ENCODE measurements at places on chromosomes 3 and 15.

DNA sequence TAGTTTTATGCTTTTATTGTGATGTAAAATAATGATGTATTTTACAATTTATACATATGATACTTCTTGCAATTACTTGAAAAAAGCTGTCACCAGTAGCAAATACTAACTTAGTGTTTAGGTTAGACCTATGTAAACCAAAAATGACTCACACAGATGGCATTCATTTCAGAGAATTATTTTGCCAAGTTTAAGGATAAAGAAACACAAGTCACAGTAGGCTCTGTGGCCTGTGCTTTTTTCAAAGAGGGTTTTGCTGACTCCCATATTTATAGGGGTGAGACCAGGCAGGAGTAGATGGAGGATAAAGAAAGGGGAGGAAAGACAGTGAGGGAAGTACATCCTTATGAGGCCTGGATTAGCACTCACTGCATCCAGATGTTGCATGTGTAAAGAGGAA is 356.6 kb upstream of the NPAP1 start:
- DNase-seq, result no peak

DNA sequence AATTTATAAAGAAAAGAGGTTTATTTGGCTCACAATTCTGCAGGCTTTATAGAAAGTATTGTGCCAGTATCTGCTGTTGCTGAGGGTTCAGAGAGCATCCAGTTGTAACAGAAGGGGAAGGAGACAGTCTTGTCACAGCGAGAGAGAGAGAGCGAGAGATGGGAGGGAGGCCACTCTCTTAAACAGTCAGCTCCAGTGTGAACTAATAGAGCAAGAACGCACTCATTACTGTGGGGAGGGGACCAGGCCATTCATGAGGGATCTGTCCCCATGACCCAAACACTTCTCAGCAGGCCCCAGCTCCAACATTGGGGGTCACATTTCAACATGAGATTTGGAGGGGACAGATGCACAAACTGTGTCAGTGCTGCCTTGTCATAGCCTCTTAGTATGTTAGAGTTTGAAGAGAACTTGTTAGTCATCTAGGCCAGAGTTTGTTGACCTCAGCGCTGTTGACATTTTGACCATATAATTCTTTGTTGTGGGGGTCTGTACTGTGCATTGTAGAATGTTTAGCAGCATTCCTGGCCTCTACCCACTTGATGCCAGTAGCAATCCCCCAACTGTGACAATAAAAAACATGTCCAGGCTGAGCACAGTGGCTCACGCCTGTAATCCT is 15.3 kb downstream of the STARD9 start:
- DNase-seq, result no peak

DNA sequence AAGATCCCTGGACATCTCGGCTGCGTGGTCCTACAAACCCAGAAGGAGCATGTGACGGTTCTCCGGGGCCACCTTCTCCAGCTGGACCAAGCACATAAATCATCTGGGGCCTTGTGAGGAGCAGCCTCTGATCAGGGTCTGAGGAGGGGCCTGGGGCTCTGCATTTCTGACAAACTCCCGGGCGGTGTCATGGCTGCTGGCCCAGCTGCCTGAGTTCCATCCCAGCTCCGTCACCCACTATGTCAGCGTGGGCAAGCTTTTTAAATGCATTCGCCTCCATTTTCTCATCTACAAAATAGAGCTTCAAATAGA is 126.3 kb upstream of the MEF2A start:
- no peak for DNase-seq

DNA sequence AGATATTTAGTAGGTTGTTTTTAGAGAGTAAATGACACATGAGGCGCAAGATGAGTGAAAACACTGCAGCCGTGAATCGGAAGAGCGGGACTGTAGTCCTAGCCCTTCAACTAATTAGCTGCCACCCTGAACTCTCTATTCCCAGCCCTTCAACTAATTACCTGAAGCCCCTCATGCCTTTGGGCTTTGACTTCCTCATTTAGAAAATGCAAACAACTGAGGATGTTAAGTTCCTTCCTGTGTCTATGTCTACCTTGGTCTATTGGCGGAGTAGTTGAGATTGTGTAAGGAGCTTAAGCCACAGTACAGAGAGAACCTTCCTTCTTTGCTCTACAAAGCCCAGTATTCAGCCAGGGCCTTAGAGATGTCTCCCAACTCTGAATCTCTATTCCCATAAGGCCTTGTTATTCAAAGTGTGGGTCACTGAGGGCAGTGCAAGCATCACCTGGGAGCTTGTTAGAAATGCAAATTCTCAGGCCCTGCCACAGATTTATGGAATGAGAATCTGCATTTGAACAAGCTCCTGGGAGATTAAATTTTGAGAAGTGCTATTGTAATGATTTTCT is 71.8 kb upstream of the SCN5A start:
- DNase-seq, result no peak

DNA sequence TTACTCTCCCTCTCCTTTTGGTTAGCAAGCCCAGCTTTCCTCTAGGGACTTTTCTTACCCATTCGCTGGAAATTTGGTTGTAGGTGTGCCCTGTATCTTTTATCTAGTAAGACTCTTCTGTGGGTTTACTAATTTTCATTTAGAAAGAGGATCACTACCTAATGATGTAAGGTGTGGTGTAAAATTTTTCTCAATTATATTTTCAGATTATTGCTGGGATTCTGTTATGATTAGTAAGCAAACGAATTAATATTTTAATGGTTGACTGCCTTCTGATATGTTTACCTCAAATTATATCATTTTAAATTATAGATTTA is 28.5 kb downstream of the PLCL2 start:
- no peak for DNase-seq

GRCh38 chr15:28884151-28884940 is 1.4 kb upstream of the APBA2 start:
- no peak for DNase-seq

DNA sequence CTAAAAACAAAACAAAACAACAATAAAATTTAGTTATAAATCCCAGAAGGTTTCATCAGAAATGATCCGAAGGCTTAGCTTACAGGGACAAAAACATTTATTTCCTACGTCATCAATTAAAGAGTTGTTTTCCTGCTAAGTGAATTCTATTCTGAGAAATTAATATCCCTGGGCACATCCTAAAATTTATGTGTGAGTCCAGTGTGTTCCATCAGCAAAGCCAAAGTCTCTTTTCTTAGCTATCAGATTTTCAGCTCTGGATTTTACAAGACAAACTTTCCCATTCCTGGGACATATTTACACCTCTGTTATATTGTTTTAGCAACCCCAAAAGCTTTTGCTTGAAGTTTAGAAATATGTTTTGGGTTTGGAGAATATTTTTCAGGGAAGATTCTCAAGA is 4.4 kb upstream of the TMC3 start:
- no peak for DNase-seq

Measured in NCI-H345 (cell line).